ENCODE measurements at places on chromosomes 1 and 21.

- DNase-seq = peak; percentile 64
These were observed 30.3 kb downstream of the PTPRC start for GRCh38 chr1:198669023-198669698.

GRCh38 chr1:231748760-231749415 is 122.3 kb downstream of the DISC1 start:
- DNase-seq = no peak

- no peak for DNase-seq
These were observed 99.7 kb upstream of the WLS start for GRCh38 chr1:68332041-68332440.

GRCh38 chr1:16630661-16631247 is 17.4 kb upstream of the NBPF1 start:
- DNase-seq = no peak

- no peak for DNase-seq
These were observed 329.4 kb upstream of the CHRM3 start for GRCh38 chr1:239056940-239057339.

DNA sequence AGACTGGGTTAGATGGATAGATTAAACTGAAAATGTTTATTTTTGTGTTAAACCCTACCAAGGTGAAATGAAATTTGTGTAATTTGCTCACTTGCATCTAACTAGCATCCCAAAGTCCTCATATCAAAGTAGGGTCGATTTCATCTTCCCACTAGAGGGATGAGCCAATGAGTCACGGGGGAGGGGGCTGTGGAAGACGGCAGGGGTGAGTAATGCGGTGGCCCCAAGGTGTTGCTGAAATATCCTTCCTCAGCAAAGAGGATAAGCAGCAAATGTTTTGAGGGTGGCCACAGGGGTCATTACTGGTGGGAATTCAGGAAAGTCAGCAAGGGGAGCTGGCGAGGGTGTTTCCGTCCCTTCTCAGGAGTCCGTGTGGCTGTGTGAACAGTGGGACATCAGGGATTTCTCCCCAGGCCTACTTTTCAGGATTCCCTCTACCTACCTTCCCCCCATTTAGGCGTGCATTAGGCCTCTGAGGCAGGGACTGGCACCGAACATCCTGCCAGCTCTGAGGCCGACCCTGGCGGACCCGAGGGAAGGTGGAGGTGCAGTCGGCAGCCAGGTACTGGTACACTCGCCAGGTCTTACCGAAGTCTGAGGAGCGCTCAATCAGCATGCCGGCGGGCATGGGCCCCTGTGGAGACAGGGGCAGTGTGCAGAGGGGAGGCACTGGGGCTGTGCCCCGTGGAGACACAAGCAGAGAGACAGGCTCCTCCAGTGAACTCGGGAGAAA is 18.1 kb downstream of the LAMB3 start:
- DNase-seq = no peak

- no peak for DNase-seq
These were observed 261.0 kb downstream of the ASTN1 start for GRCh38 chr1:176903474-176903873.

GRCh38 chr1:113930499-113931161 is 1.5 kb downstream of the HIPK1 start:
- DNase-seq = no peak

GRCh38 chr1:66556161-66556611 is 22.2 kb downstream of the SGIP1 start:
- no peak for DNase-seq

- DNase-seq = no peak
These were observed 9.0 kb downstream of the PRDX1 start for GRCh38 chr1:45512641-45513054.

DNA sequence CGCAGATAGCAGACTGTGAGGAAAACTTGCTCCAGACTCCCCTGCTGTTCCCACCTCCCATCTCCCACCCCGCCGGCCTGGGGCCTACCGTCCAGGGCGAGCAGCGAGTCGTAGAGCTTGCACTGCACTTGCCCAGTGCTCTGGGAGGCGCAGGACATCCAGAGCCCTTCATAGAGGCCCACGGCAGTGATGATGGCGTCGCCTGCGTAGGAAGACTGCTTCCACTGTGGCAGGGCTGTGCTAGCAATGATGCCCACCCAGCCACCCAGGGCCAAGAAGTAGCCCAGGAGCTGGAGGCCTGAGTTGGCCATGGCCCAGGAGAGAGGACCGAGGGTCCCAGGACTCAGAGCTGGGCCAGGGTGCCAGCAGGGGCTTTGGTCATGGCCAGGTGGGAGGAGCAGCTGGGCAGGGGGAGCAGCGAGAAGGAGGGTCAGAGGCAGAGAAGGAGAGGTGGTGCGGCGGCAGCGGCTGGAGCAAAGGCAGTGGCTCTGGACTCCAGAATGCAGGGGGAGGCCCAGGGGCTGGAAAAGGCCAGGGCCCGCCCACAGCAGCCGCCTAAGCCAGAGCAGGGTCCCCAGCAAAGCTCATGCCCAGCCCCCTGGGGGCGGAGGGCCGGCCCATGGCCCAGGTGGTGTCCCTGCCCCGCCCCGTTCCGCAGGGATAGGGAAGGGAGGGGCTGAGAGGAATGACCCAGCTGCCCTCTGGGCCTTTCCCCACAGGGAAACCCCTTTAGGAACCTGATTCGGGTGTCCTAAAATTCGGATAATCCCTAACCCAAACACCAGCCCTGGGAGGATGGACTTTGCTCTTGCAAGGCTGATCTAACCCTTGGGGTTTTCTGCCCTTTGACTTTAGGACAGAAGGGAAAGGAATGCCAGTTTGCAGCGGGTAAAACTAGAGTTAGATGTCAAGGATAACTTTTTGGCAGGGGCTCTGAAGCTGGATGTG is at the start of gene CLDN19:
Gene CLDN19, minus strand, starts transcription at position 484 of the 948 bp plus-strand sequence. Its CDS starts 173 bp downstream, at position 311.
- DNase-seq = no peak

DNA sequence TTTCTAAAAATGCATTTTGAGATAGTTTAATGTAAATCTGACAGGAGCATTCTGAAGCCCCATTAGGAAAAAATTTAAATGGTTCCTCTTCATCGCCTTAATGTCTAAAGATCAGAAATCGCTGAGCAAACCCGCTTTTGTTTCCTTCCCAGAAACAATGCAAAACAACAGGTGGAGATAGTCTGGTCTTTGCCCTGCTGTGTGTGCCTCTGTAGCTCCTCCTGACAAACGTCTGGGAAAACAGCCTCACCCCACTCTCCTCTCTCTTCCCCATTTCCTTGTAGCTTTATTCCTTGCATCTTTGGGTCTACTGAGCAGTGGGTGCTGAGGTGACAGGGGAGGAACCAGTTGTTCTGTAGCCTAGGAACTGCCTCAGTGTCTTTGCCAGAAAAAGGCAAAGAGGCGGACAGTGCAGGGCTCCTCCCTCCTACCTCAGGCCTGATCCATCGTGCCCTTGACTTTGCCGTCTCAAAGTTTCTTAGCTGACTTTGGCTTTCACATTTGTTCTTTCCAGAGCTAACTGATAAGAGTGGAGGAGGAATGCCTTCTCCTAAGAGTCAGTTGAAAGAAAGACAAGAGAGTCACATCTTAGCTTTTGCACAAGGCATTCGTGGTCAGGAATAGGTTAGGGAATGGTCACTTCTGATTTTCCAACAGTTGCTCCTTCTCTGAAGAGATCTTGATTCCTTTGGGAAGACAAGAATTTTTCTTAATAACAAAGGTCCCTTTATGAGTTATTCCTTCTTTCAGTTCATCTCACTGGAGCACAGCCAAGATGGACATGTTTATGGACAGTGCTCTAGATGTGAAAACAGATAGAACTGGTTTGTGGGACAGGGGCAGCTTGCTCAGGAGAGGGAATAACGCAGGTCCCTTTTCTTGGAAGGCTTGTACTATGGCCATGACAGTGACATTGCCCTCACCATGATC is 24.9 kb downstream of the SYT11 start:
- no peak for DNase-seq

DNA sequence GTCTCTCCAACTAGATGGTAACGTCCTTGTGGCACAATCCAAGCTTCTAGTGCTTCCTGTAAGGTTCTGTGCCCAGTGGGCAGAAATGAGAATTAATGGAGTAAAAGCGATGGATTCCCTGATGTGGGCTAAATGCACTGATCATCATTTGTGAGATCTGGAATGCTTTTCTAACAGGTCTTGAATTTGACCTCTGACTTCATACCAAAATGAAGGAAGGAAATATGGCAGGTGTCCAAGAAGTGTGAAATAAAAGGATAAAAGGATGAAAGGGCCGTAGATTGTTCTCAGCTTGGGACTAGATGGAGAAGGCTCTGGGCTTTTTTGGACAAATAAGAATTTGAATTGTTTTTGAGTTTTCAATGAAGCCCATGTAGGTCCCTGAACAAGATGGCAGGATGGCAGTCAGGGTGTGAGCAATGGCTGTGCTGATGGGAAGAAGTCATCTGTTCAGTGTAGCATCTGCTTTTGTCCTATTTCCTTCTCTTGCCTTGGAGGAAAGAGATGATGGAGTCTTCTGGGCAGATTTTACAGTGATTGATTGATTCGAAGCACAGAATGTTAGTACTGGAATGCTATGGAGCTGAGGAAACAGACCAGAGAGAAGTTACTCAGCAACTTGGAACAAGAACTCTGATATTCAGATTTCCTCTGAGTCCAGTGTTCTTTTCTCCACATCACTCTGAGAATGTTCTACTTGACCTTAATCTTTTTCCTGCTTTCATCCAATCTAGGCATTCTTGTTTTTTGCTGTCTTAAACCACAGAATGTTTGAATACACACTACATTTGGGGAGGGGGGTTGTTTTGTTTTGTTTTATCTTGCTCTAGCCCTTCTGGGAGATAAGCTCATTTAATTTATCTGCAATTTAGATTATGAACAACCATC is 286.0 kb downstream of the HLX start:
- no peak for DNase-seq

GRCh38 chr1:174746024-174746808 is 253.5 kb upstream of the CACYBP start:
- no peak for DNase-seq

GRCh38 chr1:62912028-62912638 is 128.2 kb downstream of the ATG4C start:
- DNase-seq = no peak

- DNase-seq = no peak
These were observed 138.3 kb upstream of the ZBTB40 start for GRCh38 chr1:22313321-22313720.

DNA sequence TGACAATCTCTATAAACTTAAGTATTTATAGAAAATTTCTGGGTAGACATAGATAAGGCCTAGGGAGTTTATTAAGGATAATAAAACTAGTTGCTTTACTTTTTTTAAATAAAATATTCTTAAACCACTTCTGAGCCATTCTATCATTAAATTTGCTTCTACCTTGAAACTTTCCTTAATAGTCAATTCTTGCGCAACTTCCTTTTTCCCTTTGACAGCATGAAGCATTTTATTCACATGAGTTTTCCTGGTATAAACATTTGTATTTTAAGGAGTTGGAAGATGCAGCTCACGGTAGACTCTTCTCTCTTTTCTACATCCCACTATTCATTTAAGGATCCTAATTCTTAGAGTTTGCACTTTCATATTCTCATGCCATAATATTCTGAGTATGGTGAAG is 75.8 kb upstream of the DPH5 start:
- no peak for DNase-seq

DNA sequence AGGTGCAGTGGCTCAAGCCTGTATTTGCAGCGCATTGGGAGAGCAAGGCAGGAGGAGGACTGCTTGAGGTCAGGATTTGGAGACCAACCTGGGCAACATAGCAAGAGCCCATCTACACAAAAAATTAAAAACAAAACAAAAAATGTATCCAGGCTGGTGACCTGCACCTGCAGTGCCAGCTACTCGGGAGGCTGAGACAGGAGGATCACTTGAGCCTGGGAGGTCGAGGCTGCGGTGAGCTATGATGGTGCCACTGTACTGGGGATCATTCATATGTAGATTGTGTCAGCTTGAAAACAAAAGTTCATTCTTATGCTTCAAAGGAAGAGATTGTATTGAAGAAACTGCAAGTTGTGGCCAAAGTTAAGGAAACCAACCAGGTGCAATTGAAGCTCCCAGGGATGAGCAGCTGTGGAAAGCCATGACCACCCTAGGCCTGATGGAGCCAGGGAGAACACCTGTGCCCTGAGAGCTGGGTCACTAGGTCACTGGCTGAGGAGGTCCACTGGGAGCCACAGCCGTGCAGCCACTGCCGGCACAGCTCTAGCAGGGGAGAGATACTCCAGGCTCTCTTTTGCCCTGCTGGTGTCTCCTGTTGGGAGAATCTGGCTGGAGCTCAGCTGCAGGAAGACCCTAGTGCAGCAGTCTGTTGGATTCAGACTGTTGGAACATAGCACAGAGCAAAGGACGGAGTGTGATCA is 13.3 kb upstream of the BRWD1 start:
- no peak for DNase-seq

DNA sequence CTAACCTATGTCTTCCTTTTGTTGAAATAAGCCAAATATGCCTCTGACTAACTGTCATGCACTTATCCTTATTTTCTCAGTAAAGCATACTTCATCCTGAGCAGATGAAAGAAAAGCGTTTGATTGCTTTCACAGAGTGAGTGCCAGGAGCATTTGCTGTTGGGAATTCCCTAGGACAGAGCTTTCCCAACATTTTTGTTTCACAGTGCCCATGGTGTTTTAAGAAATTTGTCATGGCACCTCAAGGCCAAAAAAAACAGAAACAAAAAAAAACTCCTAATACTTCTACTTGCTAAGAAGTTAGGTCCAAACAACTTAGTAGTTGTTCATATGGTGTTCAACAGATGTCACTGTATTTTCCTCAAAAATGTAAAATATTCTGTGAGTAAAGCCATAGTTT is 120.8 kb upstream of the BMP8A start:
- DNase-seq = no peak

GRCh38 chr1:87295445-87296110 is 33.1 kb upstream of the LMO4 start:
- DNase-seq = no peak

DNA sequence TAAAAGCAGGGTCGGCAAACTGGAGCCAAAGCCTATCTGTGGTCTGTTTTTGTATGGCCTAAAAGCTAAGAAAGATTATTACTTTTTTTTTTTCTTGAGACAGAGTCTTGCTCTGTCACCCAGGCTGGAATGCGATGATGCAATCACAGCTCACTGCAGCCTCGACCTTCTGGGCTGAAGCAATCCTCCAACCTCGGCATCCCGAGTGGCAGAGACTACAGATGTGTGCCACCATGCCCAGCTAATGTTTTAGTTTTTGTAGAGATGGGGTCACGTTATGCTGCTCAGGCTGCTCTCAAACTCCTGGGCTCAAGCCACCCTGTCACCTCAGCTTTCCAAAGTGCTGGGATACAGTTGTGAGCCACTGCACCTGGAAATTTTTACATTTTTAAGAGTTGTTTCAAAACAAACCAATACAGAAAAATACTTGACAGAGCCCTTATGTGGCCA is 6.5 kb upstream of the GLRX2 start:
- no peak for DNase-seq

- DNase-seq = no peak
These were observed 953.8 kb upstream of the ADGRL2 start for GRCh38 chr1:80846966-80847365.

- DNase-seq = no peak
These were observed 208.6 kb downstream of the LHX8 start for GRCh38 chr1:75342786-75343185.

DNA sequence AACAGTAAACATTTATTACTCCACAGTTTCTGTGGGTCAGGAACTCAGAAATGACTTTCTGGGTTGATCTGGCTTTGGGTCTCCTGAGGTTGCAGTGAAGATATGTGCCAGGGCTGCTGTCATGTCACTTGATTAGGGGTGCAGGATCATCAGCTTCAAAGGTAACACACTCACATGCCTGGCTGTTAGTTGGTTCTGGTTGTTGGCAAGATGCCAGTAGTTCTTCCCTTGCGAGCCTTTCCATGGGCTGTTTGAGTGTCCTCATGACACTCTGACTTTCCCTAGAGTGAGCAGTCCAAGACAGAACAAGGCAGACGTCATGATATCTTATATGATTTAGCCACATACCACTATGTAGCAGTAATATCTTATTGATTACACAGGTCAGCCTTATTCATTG is 1.8 kb downstream of the SWT1 start:
- DNase-seq = no peak
